ENCODE measurements at places on chromosomes 13 and 19.

DNA sequence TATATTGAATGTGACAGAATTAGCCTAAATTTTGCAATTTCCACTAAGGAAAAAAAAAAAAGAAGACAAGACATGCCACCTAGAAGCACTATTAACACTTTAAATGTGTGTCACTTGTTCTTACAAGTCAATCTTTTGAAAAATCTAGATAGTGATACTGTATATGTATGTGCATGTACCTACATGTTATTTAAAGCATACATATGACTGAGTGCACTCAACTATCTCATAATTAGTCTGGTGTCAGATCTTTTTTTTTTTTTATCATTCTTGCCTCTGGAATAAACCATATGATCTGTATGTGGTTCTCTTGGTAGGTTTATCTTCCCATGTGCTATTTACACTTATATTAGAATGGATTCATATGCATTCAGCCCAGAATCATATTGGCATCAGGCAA lies 62.3 kb downstream of the FOXO1 start:
- DNase-seq = no peak

- no peak for DNase-seq
Measured at GRCh38 chr19:20367811-20368294, 197.7 kb downstream of the ZNF737 start.

DNA sequence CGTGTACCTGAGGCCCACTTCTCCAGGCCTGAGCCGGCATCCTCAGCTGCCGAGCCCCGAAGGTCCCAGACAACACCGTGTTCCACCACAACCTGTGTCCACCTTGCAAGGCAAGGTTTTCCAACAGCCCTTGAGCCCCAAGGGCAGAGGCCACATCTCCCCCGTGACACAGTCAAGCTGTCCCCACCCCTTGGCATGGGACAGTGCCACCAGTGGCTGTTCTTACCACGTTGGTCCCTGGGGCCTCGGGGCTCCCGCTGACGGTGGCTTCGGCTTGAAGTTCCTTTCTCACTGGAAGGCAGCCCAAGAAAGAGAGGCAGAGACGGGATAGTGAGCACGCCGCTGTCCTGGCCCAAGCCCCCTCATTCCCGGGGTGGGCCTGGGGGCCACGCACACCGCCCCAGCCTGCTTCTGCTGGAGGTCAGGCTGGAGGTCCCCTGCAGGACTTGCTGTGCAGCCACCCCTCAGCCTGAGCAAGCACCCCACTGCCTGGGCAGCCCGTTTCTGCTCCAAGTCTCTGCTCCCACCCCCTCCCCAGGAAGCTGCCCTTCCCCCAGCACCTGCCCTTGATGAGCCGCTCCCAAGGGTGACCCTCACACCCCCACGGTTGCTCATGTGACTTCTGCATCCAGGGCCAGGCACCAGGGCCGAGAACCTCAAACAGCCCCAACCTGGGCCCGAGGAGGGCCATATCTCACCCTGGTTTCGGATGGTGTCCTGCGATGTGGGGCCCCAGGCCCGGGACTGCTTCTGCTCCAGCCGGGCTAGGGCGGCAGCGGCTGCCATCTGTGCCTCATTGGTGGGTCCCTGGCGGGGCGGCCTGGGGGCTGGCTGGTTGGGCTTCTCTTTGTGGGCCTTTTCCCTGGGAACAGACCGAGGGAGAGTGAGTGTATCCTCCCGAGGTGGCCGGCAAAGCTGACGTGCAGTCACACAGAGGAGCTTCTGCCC lies 4.1 kb downstream of the UBXN6 start:
- DNase-seq = no peak

DNA sequence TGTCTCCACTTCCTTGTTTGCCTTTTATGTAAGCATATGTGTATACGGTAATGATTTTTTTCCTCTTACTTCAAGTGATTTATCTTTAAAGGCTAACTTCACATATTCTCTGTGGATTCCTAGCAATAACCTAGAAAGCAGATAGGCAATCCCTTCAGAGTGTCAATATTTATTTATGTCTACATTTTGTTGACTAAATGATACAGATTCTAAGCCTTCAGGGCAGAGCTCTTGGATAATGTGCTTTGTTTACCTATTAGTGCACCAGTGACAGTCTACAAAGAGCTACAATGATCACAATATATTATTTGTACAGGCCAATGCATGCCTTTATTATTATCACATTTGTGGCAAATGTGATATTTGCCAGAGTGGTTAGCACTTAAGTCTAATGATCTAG lies 406.2 kb downstream of the EFNB2 start:
- DNase-seq = no peak

GRCh38 chr13:41919741-41920487 lies 41.0 kb downstream of the VWA8 start:
- no peak for DNase-seq

DNA sequence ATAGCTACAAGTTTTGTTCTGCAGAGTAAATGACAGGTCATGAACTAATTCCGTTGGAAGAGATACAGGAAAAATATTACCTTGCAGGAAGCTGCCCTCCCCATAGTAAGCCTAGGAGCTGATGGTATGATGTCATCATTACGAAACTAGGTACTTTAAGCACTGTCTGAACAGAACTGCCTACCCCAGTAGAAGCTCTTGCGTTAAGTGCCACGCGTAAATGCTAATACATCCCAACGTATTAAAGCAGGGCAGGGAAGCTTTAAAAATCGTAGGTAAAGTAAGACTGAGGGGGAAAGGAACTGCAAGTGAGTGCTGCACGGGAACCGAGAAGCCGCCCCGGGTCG lies 572 bp downstream of the UGGT2 start:
- DNase-seq = no peak

Measured in right forelimb (tissue), 1 donor.